ENCODE measurements at places on chromosomes 6 and 20. TPM values are rescaled to one million over a fixed set of nuclear protein-coding genes. Genes with fewer than 3 reads are reported as not detected.

RBM24 gene
- 0.74 TPM for total RNA-seq

CD93 gene
- 553 TPM for total RNA-seq

NKX2-4 gene
- total RNA-seq: not detected

NKX2-2 gene
- not detected for total RNA-seq

GRIK2 gene
- total RNA-seq: not detected

TSBP1 gene
- not detected for total RNA-seq

CEP250 gene
- 28.0 TPM for total RNA-seq

PROKR2 gene
- total RNA-seq: not detected

AHI1 gene
- total RNA-seq: 9.9 TPM

KIF25 gene
- not detected for total RNA-seq

SULF2 gene
- 64.6 TPM for total RNA-seq

AIF1 gene
- total RNA-seq: not detected

FHL5 gene
- not detected for total RNA-seq

RAET1L gene
- total RNA-seq: not detected

APCDD1L gene
- 0.26 TPM for total RNA-seq

FOXQ1 gene
- not detected for total RNA-seq

ULBP1 gene
- 0.11 TPM for total RNA-seq

PNPLA1 gene
- not detected for total RNA-seq

LIN28B gene
- total RNA-seq: not detected

GMPR gene
- 32.3 TPM for total RNA-seq

DACT2 gene
- total RNA-seq: not detected

LCA5 gene
- 6.1 TPM for total RNA-seq

BEND3 gene
- total RNA-seq: 2.0 TPM

PRDM13 gene
- total RNA-seq: not detected
